ENCODE measurements at places on chromosomes 5 and 9.
A peak's percentile ranks its signal among the peaks of the same experiment; 100 is the strongest.

DNA sequence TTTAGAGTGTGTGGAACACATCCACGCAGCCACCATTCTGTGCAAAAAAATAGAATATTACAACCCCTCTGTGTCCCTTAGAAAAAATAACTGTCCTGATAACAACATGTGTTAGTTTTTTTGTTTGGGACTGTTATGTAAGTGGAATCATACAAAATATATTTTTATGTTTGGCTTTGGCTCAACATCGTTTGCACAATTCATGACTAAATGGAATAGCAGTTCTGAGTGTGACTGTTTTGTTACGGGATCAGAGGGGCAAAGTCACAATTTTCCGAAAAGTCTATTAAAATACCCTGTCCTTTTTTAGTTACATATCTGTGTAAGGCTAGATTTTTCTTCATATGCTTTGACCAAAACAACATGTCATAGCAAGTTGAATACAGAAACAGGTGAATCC is 12.8 kb downstream of the MTREX start:
- DNase-seq: no peak

- DNase-seq: no peak
Observed at GRCh38 chr5:75059912-75060545, 7.7 kb upstream of the GCNT4 start.

DNA sequence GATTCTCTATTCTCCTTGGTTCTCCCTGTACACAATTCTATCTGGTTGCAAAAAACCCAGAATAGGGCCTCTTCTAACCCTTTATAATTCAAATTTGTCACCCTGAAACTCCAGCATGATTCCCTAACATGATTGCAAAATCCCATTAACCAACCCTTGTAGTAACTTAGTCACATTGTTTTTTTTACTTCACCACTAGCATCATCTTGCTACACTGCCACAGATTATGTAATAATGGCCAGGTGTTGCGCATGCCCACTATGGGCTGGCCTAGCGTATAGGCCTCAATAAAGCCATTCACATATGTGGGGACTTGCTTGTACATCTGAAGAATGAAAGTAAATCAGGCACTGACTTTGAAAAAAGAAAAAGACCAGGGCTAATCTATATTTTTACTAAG is 25.7 kb downstream of the FAM170A start:
- DNase-seq: no peak

- DNase-seq: no peak
Observed at GRCh38 chr9:126894052-126894603, 20.5 kb upstream of the RALGPS1 start.

DNA sequence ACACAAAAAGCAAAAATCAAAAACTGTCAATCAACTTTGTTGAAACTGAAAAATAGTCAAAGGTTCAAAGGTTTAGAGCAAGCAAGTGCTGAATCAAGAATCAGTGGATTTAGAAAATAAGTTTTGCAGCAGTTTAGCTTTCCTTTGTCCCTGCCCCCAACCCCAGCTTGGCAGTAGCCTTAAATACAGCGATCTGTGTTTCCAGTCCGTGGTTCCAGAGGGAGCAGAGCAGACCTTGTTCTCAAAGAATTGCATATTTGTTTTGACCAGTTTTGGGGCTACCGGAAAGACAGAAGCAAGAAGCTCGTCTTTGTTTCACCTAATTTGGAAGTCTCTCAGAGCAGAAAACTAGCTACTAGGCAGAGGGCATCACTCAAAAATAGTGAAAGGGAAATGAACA is 57.2 kb upstream of the PRDM9 start:
- DNase-seq: no peak

GRCh38 chr9:94693485-94694204 is 32.9 kb upstream of the AOPEP start:
- no peak for DNase-seq

DNA sequence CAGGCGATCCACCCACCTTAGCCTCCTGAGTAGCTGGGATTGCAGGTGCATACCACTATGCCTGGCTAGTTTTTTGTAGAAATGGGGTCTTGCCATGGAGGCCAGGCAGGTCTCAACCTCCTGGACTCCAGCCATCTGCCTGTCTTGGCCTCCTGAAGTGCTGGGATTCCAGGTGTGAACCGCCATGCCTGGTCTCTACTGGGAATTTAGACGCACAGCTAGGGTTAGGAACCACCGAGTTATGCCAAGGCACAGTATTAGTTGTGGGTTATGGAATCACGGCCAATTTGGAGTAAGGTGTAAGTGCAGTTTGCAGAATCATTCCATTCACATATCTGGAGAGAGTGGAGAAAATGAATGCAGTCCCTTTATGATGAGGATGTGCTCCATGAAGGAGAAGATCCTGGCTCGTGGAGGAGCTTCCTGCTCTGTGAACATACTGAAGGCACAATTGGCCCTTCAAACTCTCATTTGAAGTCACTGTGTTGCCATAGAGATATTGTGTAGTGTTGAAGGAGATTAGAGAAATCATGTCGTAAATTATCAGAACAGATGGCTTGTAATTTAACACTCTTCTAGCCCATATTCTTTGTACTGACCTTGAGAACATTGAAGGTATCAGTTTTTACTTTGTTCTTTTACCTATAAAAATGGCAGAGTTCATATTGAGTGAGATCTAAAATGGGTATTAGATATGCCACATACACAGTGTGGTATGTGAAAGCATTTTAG is 18.8 kb downstream of the TRIO start:
- no peak for DNase-seq

DNA sequence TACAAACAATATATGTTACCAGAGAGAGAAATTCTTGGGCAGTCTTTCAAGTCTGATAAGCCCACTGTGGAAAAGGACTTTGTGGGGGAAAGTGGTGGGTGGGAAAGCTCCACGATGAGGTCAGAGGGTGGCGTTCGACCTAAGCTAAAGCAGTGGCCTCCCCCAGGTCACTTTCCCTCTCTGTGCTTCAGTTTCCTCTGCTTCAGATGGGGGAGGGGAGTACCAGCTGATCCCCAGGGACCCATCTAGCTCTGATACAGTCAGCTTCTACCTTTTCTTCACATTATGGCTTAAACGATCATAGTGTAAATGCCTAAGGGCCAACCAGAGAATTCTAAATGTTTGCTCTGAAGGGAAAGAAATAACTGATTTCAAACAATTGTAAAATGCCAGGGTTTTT is 36.6 kb upstream of the ARSB start:
- no peak for DNase-seq

DNA sequence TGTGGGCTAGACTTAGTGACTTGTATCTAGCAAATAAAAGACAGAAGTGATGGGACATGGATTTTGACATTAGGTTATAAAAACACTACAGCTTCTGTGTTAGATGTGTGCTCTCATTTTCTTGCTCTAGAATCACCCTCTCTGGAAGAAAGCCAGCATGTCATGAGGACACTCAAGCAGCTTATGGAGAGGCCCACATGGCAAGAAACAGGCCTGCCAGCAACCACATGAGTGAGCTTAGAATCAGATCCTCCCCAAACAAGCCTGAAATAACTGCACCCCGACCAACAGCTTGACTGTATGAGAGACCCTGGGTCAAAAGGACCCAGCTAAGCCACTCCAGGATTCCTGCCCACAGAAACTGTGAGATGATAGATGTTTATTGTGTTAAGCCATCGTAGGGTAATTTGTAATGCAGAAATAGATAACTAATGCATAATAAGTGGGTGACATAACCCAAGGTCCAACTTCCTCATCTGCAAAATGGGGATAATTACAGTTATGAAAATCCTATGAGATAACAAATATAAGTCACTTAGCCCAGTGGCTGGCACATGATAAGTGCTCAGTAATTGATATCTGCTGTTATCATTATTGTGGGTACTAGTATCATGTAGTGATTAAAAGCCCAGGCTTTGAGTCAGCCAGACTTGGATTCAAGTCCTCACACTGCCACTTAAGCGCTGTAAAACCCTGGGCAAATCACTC is 86.5 kb downstream of the KLHL3 start:
- no peak for DNase-seq

- no peak for DNase-seq
Observed at GRCh38 chr5:1763548-1763911, 36.1 kb downstream of the MRPL36 start.

GRCh38 chr5:177434437-177434836 is 8.0 kb downstream of the GRK6 start:
- DNase-seq: no peak

- DNase-seq: no peak
Observed at GRCh38 chr5:77912721-77913120, 136.6 kb upstream of the TBCA start.

- no peak for DNase-seq
Observed at GRCh38 chr5:1057485-1058082, 49.0 kb downstream of the NKD2 start.

DNA sequence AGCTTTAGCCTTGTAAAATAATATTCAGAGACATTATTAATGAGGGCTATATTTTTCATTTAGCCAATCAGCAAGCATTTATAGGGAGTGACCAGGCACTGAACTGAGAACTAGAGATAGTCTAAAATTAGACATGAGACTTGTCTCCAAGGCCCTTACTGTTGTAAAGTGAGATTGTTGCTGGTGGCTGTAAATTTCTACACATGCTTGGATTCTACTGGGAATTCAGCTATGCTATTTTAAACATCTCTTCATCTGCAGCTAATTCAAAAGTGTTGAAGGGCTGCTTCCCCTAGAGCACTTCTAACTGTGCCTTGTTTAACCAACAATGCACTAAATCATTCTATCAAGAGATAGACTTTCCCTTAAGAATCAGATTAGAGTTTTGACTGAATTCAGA is 67.4 kb downstream of the CHSY3 start:
- DNase-seq: no peak

GRCh38 chr5:170380361-170380951 is 8.7 kb downstream of the KCNMB1 start:
- DNase-seq: no peak

DNA sequence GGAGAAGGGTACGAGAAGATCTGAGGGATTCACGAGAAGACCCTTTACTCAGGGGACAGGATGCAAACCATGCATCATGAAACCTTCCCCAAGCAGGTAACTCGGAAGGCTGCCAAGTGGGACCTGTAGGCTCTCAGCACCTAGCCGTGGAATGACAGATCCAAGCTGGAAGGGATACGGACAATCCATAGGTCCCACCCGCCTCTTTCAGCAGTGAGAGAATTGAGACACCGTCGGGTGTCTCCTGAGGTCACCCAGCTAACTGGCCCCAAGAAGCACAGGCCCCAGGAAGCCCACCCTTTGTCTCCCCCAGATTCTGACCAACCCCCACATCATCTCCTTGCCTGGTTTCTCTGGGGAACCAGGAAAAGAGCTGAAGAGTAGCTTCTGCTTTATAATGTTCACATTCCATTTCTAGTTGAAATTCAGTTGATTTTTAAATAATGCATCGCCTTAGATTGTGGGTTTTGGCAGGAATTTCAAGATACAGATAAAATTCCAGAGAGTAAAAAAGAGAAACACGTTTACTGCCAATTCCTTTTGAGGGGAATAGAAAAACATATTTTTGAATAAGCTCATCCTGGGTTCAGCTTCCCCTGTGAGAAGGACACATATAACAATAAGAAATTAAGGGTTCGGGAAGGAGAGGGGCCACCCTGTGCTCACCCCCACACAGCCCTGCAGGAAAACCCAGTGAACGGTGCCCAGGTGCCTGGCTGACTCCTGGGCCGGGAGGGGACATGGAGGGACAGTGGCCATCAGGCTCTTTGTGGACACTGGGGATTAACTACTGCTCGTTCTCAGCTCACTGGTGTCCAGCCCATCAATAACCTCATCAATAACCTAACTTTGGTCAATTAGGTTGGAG is 51.1 kb downstream of the NSUN2 start:
- DNase-seq: no peak

GRCh38 chr9:134922932-134923240 is 5.2 kb upstream of the FCN1 start:
- no peak for DNase-seq

DNA sequence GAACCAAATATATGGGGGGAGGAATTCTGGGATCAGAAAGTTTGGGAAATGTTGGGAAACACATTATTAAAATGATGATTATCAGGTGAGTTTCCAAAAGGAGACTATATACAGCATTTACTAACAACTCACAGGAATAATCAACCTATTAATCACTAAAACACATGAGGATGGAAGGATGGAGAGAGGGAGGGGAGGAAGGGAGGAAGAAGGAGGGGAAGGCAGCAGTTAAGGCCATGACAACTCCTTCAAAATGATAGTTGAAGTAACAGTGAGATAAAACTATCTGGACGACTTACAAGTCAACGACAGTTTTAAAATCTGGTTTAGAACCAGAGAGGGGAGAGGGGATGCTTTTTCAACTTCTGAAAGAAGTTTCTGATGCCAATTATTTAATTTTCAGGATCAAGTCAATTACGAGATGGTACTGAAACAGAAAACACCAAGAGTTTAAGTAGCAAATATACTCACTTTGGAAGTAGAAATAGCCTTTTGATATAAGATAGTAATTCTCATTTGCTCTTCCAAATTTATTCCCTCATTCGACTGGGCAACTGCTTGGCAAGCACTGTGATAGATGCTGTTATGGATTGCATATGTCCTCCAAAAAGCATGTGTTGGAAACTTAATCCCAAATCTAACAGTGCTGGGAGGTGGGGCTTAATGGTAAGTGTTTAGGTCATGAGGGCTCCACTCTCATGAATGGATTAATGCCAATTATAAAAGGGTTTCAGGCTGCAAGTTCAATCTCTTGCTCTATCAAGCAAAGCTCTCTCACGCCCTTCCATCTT is 30.4 kb downstream of the FBXW11 start:
- DNase-seq: no peak

GRCh38 chr5:88172847-88173758 is 95.5 kb downstream of the TMEM161B start:
- no peak for DNase-seq

DNA sequence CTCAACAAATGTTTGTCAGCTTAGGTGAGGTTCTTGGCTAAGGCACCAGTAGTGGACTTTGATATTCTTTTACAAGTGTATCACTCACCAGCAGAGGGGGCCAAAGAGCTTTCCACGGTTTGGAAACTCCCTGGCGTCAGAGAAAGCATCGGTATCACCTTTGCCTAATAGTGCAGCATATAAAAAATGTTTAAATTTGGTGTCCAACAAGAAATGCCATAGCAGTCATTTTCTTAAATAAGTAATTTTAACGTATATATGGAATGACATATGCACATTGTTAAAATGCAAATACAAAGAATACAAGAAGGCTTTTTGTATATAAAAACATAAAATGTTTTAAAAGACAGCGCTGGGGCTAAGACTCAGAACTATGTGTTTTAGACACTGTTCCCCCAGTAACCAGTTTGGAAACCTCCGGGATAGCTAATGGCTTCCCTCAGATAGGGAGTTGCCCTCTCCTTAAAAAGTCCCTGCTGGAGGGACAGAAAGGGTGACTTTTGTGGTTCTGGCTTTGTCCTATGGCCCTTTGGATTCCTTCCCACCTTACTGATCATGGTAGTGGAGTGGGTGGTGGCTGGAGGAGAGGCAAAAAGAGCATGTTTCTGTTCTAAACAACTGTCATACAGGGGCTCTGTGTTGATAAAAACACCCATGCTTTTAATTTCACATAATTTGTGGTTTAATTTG is 124.6 kb downstream of the GPBP1 start:
- DNase-seq: peak; percentile 67

GRCh38 chr5:109003928-109004327 is 256.2 kb downstream of the FER start:
- DNase-seq: no peak

All from stimulated activated CD8-positive, alpha-beta memory T cell treated with anti-CD3 and anti-CD28 coated beads, Interleukin-7, amount 100 ng/mL, for 1 hour (primary cell).